ENCODE measurements at places on chromosomes 5 and 9. TPM values are rescaled to one million over a fixed set of nuclear protein-coding genes. Genes with fewer than 3 reads are reported as not detected.

Gene SLC1A1
- 4.9 TPM for total RNA-seq

Gene LHX6
- 15.0 TPM for total RNA-seq

Gene MVB12B
- total RNA-seq: 31.8 TPM

Gene ITK
- 1.3 TPM for total RNA-seq

Gene MYMK
- 8.3 TPM for total RNA-seq

Gene SPATA31D4
- not detected for total RNA-seq

Gene OR1Q1
- not detected for total RNA-seq

Gene ACSL6
- total RNA-seq: 3.3 TPM

Gene DOCK2
- total RNA-seq: 83.4 TPM

Gene PLEKHG4B
- total RNA-seq: 0.42 TPM

Gene FOXD4L3
- total RNA-seq: not detected

Gene ADGRV1
- 0.39 TPM for total RNA-seq

Gene FGD3
- total RNA-seq: 7.3 TPM

Gene PCDHA11
- total RNA-seq: 0.60 TPM

Gene GTF2H2
- 9.4 TPM for total RNA-seq
